ENCODE measurements at places on chromosomes 7 and 10. TPM values are rescaled to one million over a fixed set of nuclear protein-coding genes. Genes with fewer than 3 reads are reported as not detected.

The DNTT gene
- total RNA-seq = not detected

The AKR1C1 gene
- total RNA-seq = 2.2 TPM

The TMEM273 gene
- total RNA-seq = not detected

The PAX4 gene
- not detected for total RNA-seq

The MAGI2 gene
- 3.5 TPM for total RNA-seq

The PON3 gene
- not detected for total RNA-seq

The ARHGEF35 gene
- not detected for total RNA-seq

The AKR1C4 gene
- total RNA-seq = not detected

The NCAPG2 gene
- total RNA-seq = 28.8 TPM

The ACADSB gene
- 7.8 TPM for total RNA-seq

The ABCB1 gene
- 8.6 TPM for total RNA-seq

The VAX1 gene
- total RNA-seq = 0.41 TPM

The HMX3 gene
- total RNA-seq = 3.5 TPM

The KIAA1549 gene
- 3.6 TPM for total RNA-seq

The CALY gene
- not detected for total RNA-seq

The ADIRF gene
- 0.64 TPM for total RNA-seq

The WDFY4 gene
- total RNA-seq = not detected

The MCM10 gene
- total RNA-seq = 26.8 TPM

The ZNF746 gene
- 21.9 TPM for total RNA-seq

The SSC4D gene
- total RNA-seq = 0.75 TPM

The WBP1L gene
- 16.1 TPM for total RNA-seq

The DIP2C gene
- 4.6 TPM for total RNA-seq

The POLR1F gene
- 21.5 TPM for total RNA-seq

All from A375 (cell line).